ENCODE measurements at places on chromosomes 1 and 21.

GRCh38 chr1:59498640-59499039, 201.7 kb downstream of the FGGY start:
- DNase-seq: no peak

GRCh38 chr1:86648255-86648654, 56.1 kb upstream of the SH3GLB1 start:
- no peak for DNase-seq

GRCh38 chr1:61337981-61338848, 255.9 kb downstream of the NFIA start:
- DNase-seq: no peak

DNA sequence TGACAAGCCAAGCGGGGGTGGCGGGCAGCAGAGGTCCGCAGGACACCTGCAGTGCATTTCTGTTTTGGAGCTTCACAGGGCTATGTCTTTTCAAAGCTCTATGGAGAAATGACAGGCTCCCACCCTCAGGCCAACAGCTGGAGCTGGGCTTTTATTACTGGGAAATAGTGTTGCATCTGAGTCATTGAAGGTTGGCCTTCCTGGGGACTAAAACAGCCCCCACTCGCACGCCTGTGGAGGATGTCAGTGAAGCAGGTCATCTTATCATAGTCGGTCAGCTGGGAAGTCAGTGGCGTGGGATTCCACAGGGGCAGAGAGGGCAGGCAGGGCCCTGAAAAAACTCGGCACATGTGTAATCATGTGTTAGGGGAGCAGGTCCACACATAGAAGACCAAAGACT, 55.3 kb downstream of the NTPCR start:
- no peak for DNase-seq

DNA sequence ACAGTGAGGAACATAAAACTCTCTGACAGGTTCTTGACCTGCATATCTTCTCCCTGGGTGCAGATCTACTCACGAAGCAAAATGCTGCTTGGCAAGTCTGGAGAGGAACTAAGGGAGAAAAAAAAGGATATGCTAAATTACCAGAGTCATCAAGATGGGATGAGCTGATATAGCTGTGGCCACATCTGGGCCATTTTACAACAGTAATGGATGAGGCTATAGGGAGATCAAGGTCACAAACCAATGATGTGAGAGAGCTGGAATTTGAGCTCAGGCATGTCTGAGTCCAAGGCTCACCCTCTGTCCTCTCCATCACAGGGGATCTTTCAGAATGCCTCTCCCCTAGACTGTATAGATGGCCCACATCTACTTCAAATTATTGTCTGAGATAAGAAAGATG, 26.2 kb downstream of the ZMYND12 start:
- no peak for DNase-seq

- no peak for DNase-seq
Measured at GRCh38 chr1:23099171-23099536, 69.5 kb downstream of the LUZP1 start.

GRCh38 chr1:19010995-19011844, 54.7 kb upstream of the IFFO2 start:
- DNase-seq: peak; percentile 42

- DNase-seq: no peak
Measured at GRCh38 chr21:15441060-15441493, 288.7 kb upstream of the USP25 start.

DNA sequence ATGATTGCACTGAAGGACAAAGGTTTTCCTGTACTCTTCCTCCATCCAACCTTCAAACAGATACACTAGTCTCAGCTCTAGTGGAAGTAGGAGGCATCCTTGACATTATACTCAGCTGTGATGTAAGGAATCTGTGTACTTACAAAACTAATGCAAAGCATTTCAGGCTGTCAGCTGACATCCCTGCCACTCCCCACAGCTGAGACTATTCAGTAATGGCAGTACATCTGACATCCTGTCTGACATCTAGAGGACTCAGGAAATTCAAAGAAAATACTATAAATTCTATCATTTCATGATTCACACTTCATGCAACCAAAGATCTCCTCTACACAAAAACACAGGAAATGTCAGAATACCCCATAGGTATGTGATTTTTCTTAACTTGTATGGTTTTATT, 325.8 kb downstream of the SMYD3 start:
- no peak for DNase-seq

DNA sequence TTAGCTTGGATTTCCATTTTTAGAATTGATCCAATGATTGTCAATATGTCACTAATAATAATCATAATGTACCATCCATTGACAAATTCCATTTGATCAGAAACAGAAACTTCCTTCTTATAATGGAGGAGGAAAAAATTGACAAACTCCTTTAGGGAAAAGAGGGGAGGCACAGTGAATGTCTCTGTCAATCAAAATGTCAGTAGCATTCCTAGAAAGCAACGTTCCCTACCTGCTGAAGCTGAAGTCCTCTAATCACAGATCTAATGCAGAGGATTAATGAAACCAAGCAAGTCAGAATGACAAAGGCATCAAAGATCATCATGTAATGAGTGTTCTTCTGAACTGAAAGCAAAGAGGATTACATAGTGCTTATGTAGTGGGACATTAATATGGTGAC, 22.4 kb downstream of the MCOLN3 start:
- DNase-seq: no peak

GRCh38 chr1:198564716-198565115, 24.2 kb upstream of the ATP6V1G3 start:
- no peak for DNase-seq

- DNase-seq: no peak
Measured at GRCh38 chr1:180505732-180506335, 3.5 kb upstream of the ACBD6 start.

DNA sequence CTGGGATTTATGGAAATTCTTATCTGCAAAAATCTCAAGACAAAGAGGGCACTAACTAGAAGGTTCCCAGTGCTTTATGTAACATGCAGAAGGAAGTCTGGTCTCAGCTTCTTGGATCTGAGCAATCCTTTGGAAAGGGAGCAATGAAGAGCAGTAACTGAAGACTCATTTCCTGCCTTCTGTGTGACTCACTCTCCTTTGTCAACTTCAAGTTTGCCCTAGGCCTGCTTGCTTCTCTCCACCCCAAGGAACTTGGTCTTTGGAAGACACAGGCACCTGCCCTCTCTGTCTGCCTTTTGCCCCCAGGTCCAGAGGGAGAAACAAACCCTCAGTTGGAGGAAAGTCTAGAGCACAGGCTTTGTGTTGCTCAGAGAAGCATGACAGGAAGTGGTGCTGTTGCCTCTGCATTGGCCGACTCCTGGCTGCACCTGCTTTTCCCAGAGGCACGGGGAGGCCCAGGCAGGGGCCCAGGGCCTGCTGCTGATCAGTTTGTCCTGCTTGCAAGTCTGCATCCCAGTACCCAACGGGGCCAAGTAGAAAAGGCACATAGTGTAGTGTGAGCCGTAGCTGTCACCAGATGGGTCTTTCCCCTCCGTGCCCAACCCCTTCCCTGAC, 137.2 kb downstream of the DHRS3 start:
- no peak for DNase-seq

DNA sequence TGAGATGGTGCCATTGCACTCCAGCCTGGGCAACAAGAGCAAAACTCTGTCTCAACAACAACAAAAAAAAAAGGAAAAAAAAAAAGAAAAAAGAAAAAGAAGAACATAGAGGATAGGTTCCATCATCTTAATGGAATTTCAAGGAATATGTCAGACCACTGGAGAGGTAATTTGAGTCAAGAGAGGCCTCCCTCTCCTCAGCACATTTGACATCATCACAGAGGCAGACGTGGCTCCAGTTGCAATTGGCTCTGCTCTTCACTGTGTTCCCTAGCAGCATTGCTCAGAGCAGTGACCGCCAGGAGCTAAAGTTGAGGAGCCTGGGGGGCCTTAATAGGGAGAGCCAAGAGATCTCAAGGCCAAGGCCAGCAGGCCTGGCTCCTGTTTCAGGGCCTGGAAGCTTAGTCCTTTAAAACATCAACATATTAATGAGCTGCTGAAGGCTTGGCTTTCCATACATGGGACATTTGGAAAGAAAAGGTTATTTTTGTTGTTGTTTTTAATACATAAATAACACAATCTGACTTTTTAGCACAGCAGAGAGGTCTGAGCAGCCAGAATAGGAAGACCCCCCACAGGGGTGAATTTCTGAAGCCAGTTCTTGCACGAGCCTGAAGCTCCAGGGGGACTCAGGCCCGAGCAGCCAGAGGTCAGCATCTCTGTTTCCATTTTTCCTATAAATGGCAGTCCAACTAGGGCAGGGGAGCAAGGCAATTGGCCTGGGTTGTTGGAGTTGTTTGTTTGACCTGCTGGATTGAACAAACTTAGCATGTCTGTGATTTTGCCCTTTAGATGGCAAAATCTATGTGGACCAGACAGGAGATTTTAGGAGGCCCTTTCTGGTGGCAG, 118.3 kb upstream of the FGGY start:
- DNase-seq: no peak

DNA sequence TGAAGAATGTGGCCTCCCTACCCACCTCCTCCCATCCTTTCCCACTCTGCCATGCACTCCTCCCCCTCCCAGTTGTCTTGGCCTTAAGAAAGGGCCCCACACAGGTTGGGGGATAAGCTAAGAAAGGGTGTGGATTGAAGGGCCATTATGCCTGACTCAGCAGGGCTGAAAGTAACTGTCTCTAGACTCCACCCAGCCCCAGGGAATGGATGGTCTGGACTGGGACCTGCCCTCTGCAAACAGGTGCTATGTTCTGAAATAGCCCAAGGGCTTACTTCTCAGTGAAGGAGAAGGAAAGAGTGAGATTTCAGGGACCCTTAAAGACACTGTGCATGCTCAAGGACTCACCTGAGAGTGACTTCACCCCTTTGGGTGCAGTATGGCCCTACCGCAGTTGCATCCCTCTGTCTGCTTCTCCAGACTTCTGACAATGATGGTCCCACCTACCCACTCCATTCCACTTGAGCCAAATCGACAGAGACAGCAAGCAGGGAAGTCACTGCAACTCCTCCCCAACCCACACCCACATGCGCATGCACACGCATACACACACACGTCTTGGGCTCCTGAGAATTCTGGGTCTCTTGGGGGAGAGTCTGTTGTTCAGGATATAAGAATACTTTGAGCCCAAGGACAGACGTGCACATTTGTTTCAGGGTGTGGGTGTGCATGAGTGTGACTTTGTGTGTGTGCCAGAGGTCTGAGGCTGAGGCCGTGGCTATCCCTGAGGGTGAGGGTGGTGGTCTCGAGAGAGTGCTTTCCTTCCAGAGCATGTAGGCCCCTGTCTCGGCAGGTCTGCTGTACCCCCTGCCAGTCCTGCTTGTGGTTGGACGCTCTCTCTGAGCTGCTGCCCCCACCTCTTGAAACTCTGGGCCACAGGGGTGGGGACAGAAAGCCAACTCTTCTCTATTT, 231.9 kb downstream of the PTPRU start:
- DNase-seq: no peak
